ENCODE measurements at places on chromosomes 3 and 15.
A peak's percentile ranks its signal among the peaks of the same experiment; 100 is the strongest.

- no peak for DNase-seq
Measured at GRCh38 chr15:59290295-59291212, 82.1 kb downstream of the MYO1E start.

DNA sequence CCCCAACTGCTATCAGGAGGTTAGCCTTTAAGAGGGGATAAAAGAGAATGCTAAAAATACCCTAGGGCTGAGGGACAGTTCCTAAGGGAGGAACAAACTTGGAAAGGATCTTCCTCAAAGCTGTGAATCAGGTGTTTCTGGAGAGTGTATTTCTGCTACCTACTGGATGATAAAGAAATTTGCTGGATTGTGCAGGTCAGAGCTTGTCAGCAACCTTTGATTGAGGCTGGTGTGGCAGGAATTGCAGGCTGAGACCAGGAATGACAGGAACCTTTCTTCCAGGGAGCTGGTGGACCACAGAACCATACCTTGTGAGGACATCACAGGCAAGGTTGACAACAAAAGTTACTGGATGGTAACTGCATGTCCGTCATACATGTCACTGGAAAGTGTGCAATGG, 14.6 kb upstream of the OR5K4 start:
- no peak for DNase-seq

- DNase-seq: no peak
Measured at GRCh38 chr15:37046876-37047614, 53.3 kb downstream of the MEIS2 start.

DNA sequence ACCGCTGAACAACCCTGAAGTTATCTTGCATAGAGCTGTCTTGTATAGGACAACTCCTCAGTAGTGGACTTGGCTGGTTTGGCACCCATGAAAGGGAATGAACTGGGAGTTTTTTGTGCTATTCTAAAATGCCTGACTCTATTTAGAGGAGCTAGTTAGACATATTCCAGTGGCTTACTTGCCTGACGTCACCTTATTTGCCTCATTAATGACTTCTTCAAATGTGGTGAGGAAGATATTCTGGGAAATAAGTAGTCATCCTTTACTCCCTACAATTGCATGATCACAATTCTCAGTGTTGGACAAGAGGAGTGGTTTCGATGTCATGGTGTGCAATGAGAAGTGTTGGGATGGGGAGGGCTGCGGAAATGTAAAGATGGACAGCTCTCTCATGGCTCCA, 509.2 kb upstream of the MDFIC2 start:
- DNase-seq: no peak

GRCh38 chr3:113128386-113129015, 82.9 kb upstream of the BOC start:
- DNase-seq: no peak

DNA sequence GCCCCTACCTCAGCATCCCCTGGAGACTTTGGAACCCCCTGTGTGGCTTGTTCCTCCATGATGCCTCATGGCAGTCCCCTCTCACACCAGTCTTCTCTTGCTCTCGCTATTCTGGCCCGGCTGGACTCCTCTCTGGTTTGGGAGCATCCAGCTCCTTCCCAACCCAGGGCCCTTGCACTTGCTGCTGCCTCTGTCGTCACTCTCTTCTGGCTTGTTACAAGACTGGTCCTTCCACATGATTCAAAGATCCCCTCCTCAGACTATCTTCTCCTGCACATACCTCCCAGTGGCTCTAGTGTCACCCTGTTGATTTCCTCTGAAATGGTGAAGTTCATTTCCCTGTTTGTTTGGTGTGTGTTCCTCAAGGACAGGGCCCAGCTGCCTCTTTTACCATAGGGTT, 6.5 kb upstream of the GNAI2 start:
- no peak for DNase-seq

DNA sequence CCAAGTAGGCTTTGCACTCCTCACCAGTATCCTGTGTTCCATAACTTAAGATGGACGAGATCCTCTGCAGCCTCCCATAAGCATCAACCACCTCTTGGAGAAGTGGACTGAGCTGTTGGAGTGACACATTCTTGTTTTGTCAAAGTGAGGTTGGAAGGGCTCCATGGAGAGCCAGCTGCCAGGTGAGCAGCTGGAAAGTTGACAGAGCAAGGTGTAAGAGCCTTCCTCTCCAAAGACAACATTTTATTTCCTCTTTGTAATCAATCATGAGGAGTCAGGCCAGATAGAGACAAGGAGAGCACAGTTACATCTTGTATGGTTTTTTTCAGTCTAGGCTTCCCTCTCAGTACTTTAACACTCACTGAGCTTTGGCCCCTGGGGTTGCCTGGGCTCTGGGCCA, 5.1 kb downstream of the ABI3BP start:
- no peak for DNase-seq

GRCh38 chr3:31946484-31947081, 34.5 kb downstream of the OSBPL10 start:
- DNase-seq: no peak

GRCh38 chr15:64333986-64334929, 21.7 kb downstream of the CSNK1G1 start:
- DNase-seq: no peak

DNA sequence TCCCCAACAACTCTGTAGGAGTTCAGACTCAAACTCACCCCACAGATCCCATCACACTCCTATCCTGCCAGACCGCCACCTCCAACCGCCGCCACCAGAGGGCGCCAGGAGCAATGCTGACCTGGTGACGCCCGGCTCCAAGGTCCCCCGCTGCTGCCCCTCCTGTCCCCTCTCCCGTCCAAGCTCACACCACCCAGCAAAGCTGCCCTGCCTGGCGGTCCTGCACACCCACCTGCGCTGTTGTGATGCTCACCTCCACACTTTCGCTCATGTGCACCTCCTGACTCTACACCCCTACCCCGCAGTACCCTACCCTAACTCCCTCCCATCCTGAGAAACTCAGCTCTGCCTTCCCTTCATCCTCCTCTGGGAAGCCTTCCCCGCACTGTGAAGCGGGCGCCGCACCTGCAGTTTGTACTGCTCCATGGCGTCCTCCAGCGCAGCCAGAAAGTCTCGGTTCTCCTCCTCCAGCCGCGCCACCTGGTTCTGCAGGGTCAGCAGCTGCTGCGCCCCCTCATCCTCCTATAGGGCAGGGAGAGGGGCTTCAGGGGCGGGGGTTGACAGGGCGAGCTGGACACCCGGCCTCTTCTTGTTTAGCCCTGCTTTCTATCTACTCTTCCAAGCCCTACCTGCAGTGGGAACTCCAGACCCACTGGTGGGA, 7.9 kb downstream of the KIF7 start:
- peak; percentile 27 for DNase-seq

- no peak for DNase-seq
Measured at GRCh38 chr15:95041297-95041696, 809.9 kb downstream of the MCTP2 start.

DNA sequence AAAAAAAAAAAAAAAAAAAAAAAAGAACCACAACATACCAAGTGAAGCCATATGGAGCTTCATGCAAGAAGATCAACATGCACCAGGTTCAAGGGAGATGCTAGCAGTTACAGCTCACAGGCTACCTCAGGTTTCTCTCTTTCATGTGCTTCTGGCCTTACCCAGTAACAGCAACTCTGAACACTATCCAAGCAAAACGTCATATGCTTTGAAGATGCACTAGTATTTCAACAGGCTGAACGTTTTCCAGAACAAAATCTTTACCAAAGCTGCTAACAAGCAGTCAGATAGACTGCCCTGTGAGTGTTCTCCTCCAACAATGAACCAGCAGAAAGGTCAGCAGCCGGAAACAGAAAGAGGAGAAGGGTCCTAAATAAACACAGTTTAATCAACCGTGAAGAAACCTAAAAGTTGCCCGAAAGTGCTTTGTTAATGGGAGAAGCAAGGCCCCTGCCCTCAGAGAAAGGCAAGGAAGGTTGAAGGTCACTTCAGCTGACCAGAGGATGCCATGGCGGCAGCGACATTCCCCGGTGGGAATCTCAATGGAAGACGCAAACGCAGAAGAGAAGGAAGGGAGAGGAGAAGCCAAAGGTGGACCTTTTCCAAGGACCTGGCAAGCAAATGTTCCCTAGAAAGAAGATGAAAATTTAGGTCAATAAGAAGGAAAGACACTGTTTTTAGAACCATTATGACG, 80.1 kb downstream of the CCNL1 start:
- no peak for DNase-seq

- no peak for DNase-seq
Measured at GRCh38 chr3:59698091-59698490, 648.3 kb upstream of the CFAP20DC start.

GRCh38 chr3:185733980-185734724, 90.7 kb downstream of the IGF2BP2 start:
- no peak for DNase-seq

GRCh38 chr3:39149498-39150147, 3.8 kb downstream of the CSRNP1 start:
- DNase-seq: no peak

- peak; percentile 45 for DNase-seq
Measured at GRCh38 chr3:120561251-120562045, 34.7 kb upstream of the NDUFB4 start.

DNA sequence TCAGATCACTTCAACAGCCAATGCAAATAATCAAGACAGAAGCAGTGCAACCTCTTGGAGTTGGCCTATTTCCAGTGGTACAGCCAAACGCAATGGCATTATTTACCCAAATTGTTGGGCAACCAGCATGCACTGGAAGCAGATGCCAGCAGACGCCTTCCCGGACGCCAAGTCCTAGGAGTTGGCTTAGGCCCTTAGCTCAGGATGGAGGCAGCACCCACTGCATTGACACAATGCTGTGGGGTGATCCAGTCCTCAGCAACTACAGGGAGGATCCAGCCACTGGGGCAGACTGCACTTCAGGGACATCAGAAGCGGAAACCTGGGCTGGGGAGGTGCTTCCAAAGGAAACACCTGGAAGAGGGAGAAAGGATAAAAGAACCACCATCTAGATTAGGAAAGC, 290.4 kb downstream of the FAM43A start:
- DNase-seq: no peak

GRCh38 chr15:30650012-30650929, 24.3 kb downstream of the ARHGAP11B start:
- DNase-seq: no peak

Data from effector memory CD4-positive, alpha-beta T cell (primary cell).